Stimulated activated CD8-positive, alpha-beta memory T cell treated with anti-CD3 and anti-CD28 coated beads, Interleukin-4, amount 100 ng/mL, for 4 hours (primary cell): ENCODE measurements at places on chromosomes 4 and X.

- no peak for DNase-seq
Observed at GRCh38 chr4:134490863-134491262, 289.3 kb upstream of the PABPC4L start.

DNA sequence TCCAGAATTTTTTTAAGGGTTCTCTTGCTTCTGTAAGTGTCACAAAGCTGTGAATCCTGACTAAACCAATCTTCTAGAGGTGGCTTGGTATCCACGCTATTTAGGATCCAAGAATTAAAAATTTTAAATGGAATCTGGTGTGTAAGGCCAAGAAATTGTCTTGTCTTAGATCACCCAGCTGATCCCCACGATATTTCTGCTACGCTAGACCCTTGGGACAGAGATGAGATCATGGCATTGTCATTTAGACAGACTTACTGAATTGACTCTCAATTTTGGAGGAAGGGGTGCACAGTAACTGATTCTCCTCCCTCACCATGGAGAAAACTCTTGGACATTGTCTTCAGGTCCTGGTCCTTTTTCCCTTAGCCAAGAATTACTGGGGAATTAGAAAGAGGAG is 5.7 kb downstream of the GPRIN3 start:
- DNase-seq = no peak

- DNase-seq = no peak
Observed at GRCh38 chr4:146342600-146343192, 128.4 kb downstream of the REELD1 start.

GRCh38 chr4:136392576-136392975 is 1139.7 kb downstream of the PCDH18 start:
- no peak for DNase-seq

GRCh38 chr4:6278801-6279197 is 9.1 kb downstream of the WFS1 start:
- DNase-seq = no peak

DNA sequence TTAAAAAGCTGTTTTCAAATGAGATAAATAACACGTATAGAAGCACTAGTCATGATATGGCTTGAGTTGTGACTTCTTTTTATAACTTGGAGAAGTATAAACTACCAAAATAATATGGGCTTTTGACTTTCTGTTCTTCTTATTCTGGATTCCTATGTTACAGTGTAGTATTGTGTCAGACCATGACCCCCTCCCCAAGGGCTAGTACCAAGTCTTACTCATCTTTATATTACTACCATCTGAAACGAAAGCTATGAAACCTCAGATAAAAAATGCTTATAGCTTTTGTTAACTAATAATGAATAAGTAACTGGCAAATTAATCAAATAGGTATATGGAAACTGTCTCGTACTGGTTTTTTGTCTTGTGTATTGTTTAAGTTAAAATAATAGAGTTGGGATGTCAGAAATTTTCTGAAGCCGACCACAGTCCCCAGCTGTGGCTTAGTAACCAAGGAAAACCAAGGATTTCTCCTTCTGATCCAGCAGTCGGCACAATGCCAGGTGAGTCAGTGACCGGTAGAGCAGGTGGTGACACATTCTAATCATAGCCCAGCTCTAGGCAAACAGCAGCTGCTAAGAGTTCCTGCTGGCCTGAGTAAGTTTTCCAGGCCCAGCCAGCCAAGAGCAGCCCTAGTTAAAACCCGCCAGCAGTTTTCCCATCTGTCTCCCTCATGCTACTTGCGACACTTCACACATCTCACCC is 163.3 kb upstream of the PRDX4 start:
- no peak for DNase-seq

- DNase-seq = no peak
Observed at GRCh38 chr4:128825226-128825625, 15.7 kb downstream of the JADE1 start.

GRCh38 chr4:138833974-138834373 is 181.6 kb upstream of the NOCT start:
- no peak for DNase-seq

DNA sequence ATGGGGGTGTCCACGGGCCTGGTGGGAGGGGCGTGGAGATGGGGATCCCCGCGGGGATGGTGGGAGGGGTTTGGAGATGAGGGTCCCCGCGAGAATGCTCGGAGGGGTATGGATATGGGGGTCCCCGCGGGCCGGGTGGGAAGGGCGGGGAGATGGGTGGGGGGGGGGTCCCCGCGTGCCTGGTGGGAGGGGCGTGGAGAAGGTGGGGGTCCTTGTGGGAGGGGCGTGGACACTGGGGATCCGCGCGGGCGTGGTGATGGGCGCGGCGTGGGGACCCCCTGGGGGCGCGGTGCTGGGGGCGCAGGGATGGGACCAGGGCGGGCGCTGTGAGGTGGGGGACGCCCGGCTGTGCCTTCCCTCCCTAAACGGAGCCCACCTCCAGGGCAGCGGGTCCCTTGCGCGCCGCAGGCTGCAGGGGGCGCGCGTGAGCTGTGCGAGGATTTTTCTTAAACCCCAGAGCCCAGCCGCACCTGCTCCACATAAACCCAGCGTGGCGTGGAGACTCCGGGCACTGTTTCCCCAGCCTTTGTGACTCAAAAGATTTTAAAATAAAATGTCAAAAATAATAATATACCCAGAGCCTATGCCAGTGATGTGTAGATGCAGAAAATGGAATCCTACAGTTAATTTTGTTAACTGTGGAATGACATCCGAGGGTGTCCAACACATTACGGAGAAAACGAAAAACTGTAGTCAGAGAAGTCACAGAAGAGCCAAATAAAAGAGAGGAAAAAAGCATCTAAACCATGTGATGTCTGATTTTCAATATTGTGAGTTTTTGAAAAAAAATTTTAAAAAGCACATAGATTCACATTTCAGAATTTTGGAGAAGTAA is 1.5 kb upstream of the ASMTL start:
- DNase-seq = peak; percentile 76

GRCh38 chrX:74434336-74434735 is 13.0 kb downstream of the SLC16A2 start:
- no peak for DNase-seq

- DNase-seq = no peak
Observed at GRCh38 chrX:1074755-1075154, 137.7 kb downstream of the CRLF2 start.

GRCh38 chr4:158315706-158316105 is 105.4 kb downstream of the TMEM144 start:
- no peak for DNase-seq

GRCh38 chr4:22703912-22704311 is 11.2 kb downstream of the GBA3 start:
- no peak for DNase-seq

GRCh38 chrX:48719958-48720357 is 23.4 kb downstream of the SUV39H1 start:
- DNase-seq = no peak

- no peak for DNase-seq
Observed at GRCh38 chr4:19009881-19010280, 988.3 kb upstream of the LCORL start.

DNA sequence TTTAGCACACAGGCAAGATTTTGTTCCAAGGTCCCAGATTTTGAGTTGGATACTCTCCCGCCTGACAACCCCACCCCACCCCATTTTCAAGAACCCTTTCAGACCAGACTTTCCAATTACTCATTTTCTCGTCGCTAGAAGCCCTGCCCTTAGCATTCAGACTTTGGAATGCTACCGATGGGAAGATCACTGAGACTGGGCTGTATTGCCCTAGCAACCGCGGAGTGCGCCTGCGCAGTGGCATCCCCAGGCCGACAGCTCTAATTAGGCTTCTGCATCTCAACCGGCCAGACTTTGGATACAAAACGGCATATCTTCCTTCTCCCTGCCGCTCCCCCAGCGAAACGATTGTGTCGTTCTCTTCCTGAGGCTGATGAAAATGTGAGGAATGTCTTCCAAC is 3.4 kb downstream of the MAGEE2 start:
- no peak for DNase-seq

DNA sequence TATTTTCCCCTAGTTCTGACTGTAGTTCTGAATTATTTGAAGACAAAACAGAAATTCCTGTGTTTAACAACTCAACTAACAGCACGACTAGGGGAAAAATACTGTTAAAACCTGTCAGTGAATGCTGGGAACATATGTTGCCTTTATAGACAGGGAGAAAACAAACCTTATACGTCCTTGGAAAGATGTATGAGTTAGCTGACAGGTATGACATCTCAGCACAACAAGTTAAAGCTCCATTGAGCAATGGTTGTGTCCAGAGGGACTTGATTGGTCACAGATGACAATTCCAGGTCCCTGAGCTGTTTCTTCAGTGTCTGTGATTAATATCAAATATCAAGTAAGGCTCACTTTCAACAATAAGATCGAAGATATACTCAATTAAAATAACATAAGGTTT is 58.2 kb upstream of the DDIT4L start:
- no peak for DNase-seq

DNA sequence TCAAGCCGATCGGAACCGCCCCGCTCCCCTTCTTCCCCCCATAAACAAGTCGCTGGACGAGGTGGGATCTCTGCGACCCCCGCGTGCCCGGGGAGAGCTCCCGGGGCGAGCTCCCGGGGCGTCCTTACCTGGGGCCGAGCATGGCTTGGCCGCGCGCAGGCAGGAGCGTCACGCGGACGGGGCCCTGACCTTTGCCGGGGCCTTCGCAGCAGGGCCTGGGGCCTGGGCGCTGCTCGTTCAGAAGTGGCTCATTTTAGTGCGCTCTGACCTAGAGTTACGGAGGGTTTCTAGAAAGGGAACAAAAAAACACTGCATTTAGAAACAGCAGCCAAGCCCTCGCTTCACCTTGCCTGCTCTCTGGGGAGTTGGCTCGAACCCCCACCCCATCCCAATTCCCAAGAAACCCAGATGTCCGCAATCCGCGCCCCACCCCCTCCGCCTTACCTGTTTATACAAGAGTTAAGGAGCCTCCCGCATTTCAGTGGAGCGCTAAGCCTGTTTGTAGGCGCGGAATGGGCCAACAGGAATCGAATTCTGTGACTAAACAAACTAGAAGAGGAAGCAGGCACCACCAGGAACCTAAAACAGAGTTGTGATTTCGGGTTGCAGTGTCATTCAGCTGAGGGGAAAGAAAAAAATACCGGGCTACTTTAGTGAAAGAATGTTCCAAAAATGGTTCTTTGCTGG is 814 bp upstream of the RBM47 start:
- no peak for DNase-seq

DNA sequence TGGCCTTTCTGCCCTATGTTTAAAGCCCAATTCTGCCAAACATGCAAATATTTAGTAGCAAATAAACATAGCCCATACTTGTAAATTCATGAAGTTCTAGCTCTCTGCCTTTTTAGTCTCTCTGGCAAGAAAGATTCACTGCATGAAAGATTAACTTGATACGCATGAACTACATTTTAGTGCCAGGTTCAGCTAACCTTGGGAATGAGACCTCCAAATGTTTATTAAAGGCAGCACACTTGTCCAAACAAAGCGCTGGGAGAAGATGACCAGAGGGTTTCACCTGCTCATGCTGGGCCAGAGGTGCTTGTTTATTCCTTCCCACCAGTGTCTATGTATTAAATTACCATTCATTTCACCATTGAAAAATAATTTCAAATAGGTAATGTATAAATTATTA is 44.5 kb upstream of the IL1RAPL1 start:
- DNase-seq = no peak

GRCh38 chrX:153477901-153478300 is 7.5 kb upstream of the HAUS7 start:
- DNase-seq = no peak

DNA sequence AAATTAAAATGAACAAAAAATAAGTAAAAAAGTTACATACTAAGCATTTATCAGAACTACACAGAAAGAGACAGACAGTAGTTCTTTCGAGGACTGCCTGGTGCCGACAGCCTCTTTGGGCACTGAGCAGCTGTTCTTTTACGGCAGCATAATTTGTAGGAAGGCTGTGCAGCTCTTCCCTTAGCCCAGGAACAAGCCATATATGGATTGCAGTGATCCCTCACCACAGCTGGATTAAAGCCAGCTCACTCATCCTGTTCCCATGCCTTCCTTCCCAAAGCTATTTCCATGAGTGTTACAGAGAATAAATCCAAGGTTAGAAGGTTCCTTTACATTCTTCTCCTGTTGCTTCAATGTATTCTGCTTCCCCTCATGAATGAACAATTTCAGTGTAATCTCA is 71.7 kb downstream of the DDX60L start:
- no peak for DNase-seq

DNA sequence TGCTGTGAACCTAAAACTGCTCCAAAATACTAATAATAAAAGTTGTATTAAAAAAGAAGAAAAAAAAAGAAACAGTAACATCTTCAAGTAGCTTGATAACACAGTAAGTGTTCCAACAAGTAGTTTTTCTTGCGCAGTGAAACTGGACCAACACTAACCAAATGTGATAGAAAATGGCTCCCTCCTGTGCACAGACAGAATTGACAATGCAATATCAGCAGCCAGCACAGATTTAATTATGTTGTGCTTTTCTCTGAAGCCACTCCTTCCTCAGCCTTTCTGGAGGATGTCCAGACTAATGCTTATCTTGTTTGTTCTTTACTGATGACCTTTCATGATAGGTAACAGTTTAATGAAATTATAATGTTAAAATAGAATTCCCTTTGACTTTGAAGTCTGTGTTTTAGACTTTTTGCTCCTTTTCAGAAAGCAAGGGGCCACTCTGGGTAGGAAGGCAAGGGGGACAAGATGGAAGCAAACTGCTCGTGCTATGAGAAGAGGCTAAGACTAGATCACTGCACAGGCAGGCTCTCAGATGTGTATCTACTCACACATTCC is 147.1 kb upstream of the RPL34 start:
- no peak for DNase-seq

- DNase-seq = no peak
Observed at GRCh38 chr4:15568821-15569220, 86.3 kb downstream of the FBXL5 start.

- DNase-seq = no peak
Observed at GRCh38 chr4:91064157-91064853, 937.1 kb downstream of the CCSER1 start.

- no peak for DNase-seq
Observed at GRCh38 chrX:22202251-22202650, 70.5 kb upstream of the CBLL2 start.

DNA sequence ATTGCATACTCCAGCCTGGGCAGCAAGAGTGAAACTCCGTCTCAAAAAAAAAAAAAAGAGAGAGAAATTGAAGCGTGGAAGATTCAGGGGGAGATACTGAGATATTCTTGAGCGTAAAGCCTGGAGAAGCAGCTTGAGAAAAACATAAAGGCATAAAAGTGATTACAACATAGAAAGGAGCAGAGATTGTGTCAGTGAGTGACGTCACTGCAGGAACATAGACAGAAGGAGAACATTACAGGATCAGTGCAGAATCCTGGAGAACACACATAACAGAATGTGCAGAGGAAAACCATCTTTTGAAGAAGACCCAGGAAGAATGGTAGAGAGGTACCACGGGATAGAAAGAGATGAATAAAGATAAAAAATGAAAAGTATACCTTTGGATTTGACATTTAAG is 147.0 kb downstream of the APBB2 start:
- DNase-seq = no peak
